ENCODE measurements at places on chromosomes 7 and 10.

- no peak for DNase-seq
Measured at GRCh38 chr10:114470361-114470760, 66.1 kb upstream of the AFAP1L2 start.

DNA sequence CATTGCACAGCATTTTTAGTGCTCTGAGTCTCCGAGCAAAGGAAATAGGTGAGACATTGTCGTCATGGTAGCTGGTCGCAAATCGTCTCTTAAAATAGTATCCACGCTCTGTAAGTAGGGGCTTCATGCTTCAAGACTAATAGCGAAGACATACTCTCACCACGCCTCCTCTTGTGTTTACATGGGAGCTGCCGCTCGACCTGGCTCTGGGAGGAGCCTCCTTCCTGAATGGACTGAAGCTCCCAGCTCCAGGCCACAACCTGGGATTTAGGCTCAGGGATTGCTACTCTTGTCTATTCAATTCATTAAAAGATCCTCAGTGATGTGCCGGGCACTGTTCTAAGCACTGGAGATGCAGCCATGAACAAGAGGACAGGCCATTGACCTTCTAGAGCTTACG is 196.1 kb upstream of the GALNT17 start:
- no peak for DNase-seq

DNA sequence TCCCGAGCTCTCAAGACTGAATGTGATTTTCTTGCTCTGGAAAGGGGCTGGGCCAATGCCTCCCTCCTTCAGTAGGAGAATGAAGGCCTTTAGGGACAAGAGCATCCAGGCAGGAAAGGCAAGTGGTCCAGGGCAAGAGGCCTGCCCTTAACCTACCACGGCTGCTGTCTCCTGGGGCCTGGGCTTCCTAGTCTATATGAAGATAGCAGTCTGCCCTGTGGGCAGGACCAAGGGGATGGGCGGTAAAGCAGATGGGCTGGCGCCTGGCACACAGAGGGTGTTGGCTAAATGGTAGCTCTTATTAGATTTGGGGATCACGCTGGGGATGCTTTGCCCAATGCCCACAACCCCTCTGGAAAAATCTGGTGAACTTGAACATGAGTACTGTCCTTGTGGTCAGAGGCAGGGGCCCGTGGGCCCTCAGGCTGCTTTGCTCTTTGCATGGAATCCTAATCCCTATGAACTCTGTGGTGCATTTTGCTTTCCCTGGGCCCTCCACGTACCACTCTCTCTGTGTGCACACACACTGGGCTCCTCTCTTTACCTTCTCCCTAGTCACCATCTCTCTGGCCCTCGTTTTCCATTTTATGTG is 20.3 kb downstream of the CHAT start:
- DNase-seq, result no peak

GRCh38 chr7:4386190-4386589 is 295.9 kb upstream of the FOXK1 start:
- no peak for DNase-seq

DNA sequence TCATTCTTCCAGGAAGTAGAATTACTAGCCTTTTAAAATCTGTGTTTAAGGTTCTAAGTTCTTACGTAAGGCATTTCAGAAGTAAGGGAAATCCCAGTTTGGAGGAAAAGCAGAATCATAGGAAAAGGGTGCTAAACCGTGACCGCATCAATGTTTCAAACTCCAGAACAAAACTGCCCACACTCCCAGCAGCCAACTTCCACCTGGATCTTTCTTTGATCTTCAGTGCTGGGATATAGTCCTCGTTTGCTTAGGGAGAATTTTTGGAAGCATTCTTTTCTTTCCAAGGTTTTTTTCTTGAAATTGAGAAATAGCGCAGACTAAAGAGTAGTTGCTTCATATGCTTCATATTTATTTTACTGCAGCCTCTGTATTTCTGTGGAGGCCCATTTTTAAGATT is 8.9 kb downstream of the PROSER2 start:
- DNase-seq, result no peak

- DNase-seq, result no peak
Measured at GRCh38 chr7:130913639-130914553, 179.9 kb upstream of the KLF14 start.

DNA sequence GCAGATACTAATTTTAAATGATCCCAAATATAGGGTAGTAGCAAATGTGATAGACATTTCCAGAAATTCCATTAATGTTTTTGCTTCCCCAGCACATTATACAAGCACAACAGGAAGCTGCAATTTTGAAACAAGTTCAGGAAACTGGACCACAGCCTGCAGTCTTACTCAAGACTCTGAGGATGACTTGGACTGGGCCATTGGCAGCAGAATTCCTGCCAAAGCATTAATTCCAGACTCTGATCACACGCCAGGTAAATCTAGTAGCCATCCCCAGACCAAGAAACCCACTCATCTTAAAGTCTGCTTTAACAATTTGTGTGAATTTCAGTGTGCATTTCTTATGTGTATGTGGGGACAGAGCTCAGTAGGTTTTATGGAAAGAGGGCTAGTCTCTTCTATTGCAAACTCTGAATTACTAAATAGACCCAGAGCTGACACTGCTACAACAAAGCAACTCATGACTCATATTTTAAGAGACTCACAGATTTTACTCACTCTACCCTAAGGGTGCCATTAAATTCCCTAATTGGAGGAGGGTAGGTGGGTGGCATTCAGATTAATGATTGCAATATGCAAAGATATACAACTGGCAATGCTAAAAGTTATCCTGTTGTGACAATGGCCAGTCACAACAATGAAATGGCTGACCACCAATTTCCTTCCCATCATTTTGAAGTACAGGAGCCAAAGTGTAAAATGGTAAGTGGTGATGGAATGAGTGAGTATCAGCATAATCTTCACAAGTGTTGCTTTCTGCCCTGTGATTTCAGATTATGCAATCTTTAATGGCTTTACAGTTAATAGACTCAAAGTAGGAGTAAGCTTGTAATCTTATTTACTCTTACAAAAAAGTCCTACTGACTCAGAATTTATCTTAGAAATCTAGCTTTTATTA is 317.6 kb upstream of the PLXDC2 start:
- DNase-seq, result no peak

- DNase-seq, result no peak
Measured at GRCh38 chr7:22296265-22296566, 60.7 kb downstream of the RAPGEF5 start.

Measured in stimulated activated CD4-positive, alpha-beta T cell treated with anti-CD3 and anti-CD28 coated beads, Interleukin-4, amount 100 ng/mL, for 4 hours (primary cell).